ENCODE measurements at places on chromosomes 11 and 22.

DNA sequence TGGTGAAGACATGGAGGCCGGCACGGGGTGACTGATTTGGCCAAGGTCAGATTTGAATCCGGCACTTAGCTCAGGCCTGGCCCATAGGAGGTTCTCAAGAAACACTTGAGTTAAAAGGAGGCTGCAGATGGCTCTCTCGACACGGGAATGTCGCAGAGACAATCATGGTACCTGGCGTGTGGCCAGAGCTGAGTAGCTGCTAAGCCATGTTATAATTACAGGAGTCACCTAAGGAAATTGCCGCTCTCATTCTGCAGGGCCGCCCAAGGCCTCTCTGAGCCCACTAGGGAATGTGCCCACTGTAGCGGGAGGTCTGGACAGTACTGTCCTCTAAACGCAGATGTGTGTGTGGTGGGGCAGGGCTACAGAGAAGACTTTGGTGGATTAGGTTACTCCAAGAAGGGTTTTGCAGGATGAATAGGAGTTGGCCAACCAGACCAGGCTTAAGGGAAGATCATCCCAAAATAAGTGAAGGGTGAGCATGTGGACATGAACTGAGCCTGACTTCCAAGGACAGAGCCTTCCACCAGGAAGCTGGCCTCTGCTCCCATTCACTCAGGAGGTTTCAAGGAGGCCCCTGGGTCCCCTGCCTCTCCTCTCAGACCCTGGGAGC lies 19.3 kb upstream of the PRR5 start:
- no peak for DNase-seq

DNA sequence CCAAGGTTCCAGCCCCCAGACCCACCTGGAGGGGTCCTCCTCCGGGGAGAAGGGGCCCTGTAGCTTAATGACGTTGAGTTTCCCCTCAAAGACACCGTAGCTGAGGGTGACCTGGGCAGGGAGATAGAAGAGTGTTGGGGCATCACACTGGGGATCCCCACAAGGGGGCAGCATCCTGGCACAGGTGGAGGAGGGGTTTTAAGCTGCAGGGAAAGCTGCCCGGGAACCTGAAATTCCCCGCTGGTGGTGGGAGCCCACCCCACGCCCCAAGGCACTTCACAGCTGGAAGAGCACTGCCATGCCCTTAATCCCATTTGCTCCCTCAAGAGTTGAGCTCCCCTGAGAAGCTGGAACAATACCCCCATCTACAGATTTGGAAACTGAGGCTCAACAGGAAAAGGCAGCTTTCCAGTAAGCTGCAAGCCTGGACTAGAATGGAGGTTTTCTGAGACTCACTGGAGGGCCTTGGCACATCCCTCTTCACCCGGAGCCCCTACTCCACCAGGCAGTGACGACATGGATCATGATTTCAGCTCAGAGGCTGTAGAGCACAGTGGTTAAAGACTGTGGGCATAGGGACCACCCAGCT lies 13.7 kb downstream of the MFNG start:
- peak; percentile 83 for DNase-seq

DNA sequence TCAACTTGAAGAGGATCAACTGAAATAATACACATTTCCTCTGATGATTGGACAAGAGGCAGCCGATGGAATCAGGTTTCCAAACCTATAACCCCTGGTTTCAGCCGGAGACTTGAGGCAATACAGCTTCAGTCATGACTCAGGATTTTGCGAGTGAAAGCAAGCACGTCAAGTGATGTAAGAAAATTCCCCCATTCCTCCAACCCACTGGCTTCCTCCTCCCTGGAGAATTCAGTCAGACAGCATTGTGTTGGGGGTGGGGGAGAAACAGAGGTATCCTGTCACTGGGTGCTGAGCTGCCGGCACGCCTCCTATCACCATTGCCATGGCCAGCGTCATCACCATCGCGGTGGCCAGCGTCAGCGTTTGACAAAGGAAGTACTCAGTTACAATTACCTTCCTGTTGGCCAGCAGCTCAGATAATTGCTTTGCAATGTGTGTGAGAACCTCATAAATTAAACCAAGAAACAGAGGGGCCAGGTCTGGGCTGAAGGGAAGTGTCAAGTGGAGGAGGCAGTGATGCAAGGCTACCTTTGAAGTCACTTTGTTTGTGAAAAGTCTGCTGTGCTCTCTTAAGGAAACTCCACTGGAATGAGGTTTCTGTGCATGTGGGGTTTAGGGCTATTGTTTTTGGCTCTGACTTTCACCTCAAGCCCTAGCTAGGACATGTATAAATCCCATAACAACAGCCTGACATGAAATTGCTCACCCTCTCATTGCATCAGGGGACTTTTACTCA lies 50.2 kb downstream of the LIF start:
- DNase-seq: peak; percentile 70

GRCh38 chr11:120554766-120555432 lies 43.4 kb downstream of the GRIK4 start:
- no peak for DNase-seq

GRCh38 chr11:2994336-2994730 lies 2.2 kb upstream of the NAP1L4 start:
- no peak for DNase-seq

Measured in H1 (cell line).